ENCODE measurements at places on chromosomes 1 and 21. TPM values are rescaled to one million over a fixed set of nuclear protein-coding genes. Genes with fewer than 3 reads are reported as not detected.

The PLPPR4 gene
- not detected for total RNA-seq

The PLEKHM2 gene
- total RNA-seq, result 20.6 TPM

The INSRR gene
- total RNA-seq, result 0.17 TPM

The WLS gene
- total RNA-seq, result 27.3 TPM

The ZMYND12 gene
- total RNA-seq, result 0.29 TPM

DNA sequence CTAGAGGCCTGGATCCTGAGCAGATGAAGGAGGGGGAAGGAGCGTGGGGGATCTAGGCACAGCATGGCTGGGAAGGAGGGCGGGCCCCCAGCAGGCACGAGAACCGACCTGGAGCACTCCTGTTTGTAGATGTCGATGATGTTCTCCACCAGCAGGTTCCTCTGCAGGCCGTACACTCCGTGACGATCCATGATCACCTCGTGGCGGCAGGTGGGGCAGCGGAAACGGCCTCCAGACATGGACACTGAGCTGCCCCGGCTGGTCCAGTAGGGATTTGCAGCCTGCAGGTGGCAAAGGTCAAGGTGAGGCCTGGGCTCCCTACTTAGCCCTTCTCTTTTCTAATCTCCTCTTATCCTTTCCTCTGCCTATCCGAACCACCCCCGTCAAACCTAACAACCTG lies 1.3 kb downstream of the TRIM63 start:
- DNase-seq, result no peak

DNA sequence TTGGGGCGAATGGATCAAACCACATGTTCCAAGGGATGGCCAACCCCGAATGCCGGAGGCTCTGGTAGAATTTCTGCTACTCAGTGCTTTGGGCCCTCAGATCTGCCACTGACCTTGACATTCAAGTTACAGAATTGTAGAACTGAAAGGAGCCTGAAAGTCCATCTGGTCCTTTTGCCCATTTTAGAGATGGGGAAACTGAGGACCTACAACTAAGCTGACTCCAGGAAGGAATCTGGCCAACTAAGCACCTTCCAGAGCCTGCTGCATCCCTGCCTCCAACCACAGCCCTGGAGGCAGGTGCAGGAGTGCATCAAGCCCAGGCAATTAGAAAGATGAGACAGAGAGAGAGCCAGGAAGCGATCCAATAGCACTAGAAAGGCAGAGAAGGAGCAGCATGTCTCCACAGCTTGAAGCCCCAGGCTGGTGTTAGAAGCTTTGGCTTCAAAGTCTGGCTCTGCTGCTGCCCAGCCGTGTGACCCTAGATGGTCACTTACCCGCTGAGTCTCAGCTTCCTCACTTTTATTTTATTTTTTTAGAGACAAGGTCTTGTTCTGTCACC lies 1.3 kb upstream of the CTRC start:
- no peak for DNase-seq

DNA sequence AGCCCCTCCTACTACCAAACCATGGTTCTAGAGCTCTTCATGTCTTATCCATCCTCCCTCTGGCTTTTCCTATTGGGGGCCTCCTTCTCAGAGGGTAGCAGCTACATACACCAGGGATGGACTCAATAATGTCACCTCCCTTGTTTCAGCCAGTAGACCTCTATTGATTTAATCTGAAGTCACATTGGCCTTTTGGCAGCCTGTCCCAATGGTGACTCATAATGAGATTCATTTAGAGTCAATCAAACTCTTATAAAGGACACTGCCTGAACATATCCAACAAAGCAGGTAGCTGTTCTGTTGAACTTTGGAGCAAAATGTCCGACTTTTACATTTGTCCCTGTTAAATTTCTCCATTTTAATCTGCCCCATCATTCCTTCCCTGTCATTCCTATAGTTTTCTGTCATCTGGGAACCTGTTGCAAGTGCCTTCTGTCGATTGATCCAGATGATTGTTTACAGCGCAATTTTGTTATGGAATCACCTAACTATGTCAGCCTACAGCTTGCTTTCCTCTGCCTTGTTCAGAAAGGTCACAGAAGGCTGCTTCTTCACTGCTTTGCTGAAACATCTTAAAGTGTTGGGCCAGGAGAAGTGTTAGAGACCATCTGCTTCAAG lies 105.9 kb downstream of the ETS2 start:
- no peak for DNase-seq

DNA sequence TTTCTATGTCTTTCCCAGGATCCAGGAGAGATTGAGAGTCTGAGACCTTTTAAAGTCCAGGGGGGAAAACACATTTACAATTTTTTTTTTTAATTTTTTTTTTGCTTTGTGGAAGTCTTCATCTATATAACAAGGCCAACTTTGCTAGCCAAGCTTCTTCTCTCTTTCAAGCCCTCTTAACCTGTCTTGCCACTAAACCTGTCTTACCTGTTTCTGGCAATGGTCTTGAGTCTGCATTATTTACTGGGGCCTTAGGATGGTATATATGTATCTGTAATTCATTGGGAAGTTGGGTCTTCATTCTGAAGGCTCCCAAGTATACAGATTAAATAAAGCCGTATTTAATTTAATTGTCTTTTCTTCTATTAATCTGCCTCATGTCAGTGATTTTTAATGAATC lies 750.9 kb upstream of the B3GALT2 start:
- DNase-seq, result no peak

DNA sequence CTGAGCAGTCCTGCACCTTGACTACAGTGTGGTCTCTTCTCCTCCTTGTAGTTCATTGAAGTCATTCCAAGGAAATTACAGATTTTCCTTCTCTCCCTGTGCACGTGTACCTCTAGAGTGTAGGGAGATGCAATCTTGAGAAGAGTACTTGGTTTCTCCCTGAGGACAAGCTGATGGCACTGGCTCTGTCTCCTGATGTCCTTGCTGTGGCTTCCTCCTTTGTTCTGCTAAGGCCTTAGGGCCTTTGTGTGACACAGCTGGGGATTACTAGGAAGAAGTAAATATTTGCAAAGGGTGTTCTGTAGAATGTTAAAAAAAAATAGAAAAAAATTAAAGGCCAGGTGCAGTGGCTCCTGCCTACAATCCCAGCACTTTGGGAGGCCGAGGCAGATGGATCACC lies 66.2 kb upstream of the APOBEC4 start:
- DNase-seq, result no peak

GRCh38 chr1:24181619-24182018 lies 5.5 kb downstream of the IFNLR1 start:
- no peak for DNase-seq

DNA sequence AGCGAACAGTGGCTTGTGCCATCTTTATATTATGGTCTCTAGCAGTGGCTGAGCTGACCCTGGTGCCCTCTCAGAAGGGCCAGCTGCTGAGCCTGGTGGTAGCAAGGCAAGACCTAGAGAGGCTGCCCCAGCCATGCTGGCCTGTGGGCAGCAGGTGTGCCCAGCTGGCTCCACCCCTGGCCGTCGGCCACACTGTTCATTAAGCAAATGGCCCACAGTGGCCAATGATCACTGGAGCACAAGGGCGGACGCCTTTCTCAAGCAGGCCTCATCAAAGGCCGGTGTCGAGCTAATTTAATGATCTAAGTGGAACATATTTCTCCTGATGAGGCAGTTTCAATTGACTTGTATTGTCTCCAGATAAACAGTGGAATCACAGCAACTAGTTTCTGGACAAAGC lies 89.4 kb downstream of the GRIK3 start:
- DNase-seq, result no peak

GRCh38 chr1:94218332-94218731 lies 19.1 kb downstream of the ARHGAP29 start:
- DNase-seq, result no peak

GRCh38 chr1:103563056-103563455 lies 8.3 kb upstream of the AMY2B start:
- DNase-seq, result no peak

DNA sequence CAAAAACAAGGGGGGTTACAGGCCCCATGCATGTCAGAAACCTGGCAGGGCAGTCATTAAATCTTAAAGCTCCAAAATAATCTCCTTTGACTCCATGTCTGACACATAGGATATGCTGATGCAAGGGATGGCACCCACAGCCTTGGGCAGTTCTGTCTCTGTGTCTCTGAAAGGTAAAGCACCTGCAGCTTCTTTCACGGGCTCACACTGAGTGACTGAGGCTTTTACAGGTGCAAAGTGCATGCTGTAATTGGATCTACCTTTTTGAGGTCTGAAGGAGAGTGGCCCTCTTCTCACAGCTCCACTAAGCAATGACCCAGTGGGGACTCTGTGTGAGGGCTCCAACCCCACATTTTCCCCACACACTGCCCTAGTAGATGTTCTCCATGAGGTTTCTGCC lies 1309.0 kb upstream of the B3GALT2 start:
- DNase-seq, result no peak

- DNase-seq, result no peak
Measured at GRCh38 chr21:45351526-45352275, 53.3 kb upstream of the COL18A1 start.

DNA sequence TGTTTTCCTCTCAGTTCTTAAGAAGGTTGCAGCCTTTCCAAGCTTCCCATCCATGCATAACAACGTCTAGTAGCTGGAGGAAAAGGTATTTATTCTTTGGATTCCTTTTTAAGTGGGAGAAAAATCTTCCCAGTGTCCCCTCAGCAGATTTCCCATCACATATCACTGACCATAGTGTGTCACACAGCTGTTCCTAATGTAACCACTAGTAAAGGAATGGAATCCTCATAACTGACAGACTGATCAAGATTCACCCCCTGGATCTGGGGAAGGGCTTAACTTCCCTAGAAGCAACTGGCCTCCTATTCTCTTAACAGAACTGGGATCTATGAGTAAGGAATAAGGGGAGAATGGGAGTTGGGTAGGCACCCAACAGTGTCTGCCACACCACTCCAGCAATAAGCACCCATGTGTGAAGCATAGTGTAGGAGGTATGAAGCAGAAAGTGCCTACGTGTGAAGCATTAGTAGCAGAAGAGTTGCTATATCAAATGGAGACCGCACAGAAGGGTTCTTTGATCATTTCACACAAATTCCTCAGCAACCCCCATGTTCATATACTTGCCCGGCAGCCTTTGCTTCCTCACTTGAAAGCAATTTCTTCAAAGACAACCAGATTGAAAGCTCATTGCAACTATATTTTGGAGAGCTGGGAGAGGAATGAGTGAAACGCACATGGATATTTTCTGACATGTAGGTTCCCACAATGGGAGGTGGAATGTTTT lies 28.2 kb upstream of the DNAH14 start:
- no peak for DNase-seq

DNA sequence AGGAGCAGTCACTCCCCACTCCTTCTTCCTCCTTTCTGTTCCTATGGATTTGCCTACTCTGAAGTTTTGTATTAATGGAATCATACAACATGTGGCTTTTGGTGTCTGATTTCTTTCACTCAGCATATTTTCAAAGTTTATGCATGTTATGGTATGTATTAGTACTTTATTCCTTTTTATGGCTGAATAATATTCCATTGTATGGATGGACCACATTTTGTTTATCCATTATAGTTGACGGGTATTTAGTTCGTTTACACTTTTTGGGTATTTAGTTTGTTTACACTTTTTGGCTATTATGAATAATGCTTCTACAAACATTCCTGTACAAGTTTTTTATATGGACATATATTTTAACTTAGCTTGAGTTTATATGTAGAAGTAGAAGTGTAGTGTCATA lies 113.1 kb downstream of the PCBP3 start:
- DNase-seq, result no peak

DNA sequence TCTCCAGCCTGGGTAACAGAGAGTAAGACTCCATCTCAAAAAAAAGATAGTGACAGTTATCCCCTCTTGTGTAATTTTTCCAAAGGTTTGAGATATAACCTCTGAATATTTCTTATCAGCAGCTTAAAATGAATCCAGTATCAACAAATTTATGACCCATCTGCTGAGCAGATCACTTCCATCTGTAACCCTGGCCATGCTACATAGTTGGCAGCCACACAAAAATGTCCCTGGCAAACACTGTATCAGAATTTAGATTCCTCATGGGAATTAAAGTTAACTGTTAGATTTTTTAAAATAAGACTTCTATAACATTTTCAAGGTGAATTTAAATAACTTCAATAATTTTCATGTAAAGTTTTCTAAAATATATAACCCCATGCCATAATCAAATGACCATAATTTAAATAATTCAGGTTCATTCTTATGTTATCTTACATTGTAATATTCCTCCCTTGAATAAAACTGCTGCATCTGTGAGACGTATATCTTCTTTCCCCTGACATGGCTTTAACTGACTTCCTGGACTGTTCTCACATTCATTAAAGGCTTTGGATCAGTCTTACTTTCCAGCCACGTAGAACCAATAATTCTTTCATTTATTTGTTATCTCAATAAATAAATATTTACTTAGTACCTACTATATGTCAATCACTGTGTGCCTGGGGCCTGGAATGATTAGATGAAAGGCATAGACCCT lies 5.3 kb upstream of the PRPF38B start:
- DNase-seq, result no peak

DNA sequence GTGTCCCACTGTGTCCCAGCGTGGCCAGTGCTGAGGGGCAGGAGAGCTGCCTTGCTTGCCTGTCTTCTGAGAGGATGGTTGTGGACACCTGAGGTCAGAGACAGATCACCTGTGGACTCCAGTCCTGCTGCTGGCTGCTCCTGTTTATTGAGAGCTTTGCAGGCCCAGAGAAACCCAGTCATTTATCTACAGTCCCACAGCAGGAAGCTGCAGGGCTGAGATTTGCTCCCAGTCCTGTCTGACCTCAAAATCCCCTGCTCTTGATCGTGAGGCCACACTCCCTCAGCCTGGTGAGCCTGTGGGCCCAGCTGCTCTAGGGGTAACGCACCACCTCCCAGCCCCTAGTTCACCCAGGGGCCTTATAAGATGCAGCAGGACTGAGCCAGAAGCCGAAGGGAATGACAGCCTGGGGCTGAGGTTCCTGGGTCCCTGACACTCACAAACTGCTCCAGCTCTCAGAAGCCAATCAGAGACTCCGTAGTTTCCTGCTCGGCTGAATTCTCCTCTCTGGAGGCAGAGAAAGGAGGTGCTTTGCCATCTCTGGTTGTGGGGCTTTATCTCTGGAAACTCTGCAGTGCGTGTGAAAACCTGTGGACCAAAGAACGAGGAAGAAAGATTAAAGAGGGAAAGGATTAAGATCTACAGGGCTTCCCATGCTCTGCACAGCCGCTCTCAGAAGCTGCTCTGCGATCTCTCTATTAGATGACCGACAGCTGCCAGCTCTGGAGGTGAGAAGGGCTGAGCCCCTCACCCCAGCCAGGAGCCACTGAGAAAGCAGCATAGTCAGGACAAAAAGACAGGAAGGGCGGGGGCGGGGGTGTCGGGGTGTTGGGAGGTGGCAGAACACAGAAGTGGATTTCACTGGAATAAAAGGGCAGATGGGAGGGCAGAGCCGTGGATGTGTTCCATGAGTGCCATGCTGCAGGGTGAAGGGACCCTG lies 39.1 kb downstream of the UBIAD1 start:
- DNase-seq, result no peak

DNA sequence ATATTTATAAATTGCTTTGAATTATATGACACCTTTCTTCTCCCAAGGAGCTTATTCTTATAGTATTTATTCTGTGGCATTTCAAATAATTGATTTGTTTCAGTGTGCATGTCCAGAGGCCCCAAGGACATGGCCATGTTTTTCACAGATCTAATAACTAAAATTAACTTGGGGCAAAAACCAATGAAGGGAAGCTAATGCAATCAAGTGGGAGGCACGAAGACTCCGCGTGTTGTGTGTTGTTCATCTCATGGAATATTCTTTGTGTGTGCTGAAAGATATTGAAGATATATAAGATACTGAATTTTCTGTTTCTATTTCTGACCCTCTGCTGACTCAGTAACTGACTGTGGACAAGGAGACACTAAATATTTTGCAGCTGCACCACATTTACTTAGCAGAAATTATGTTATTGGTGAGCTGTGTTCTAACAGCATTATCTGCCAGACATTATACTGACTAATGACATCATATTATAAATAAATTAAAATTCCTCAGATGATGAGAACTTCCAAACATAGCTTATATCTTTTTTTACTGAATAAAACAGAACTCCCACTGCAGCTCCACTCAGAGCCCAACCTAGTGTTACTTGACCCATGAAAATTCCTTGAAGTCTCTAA lies 519.3 kb upstream of the CXADR start:
- no peak for DNase-seq

Data from NCI-H460 (cell line).